ENCODE measurements at places on chromosomes 2 and 18.

GRCh38 chr2:150535176-150535575, 47.7 kb upstream of the RND3 start:
- no peak for DNase-seq

DNA sequence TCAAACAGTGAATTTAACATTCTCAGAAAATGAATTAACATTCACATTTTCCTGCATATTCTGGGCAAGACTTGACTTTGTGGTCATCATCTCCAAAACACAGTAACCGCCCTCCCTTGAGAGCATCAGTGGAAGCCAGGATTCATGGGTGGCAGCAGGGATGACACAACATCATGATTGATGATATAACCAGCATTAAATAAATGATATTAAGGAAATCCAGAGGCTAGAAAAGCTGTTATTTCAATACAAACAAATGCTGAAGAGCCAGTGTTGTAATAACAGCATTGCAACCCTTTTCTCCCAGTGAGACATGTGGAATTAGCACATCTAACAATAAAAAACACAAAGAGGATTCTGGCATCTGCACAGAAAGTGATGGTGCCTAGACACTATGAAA, 41.1 kb downstream of the CDC42EP3 start:
- DNase-seq: no peak

DNA sequence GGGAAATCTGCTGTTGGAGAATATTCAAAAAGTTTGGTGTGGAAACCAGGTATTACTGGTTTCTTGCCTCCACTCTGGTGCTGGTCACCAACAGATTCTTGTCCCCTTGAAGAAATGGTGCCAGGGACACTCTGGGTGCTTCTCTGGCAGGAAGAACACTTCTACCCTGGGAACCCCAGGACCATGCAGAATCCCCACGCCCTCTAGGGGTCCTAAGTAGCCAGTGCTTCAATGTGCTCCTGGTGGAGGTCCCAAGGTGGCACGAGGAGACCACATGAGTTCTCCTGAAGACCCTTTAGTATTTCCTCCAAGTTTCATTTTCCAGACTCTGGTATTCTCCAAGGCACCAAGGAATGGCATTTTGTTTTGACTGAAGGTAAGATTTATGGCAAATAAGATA, 380.6 kb downstream of the TSN start:
- DNase-seq: peak; percentile 17

GRCh38 chr2:239329284-239329971, 71.4 kb downstream of the HDAC4 start:
- peak; percentile 2 for DNase-seq

- no peak for DNase-seq
Observed at GRCh38 chr2:193315428-193316091, 1120.8 kb upstream of the TMEFF2 start.

GRCh38 chr18:76981396-76981968, 151.1 kb downstream of the MBP start:
- DNase-seq: no peak

DNA sequence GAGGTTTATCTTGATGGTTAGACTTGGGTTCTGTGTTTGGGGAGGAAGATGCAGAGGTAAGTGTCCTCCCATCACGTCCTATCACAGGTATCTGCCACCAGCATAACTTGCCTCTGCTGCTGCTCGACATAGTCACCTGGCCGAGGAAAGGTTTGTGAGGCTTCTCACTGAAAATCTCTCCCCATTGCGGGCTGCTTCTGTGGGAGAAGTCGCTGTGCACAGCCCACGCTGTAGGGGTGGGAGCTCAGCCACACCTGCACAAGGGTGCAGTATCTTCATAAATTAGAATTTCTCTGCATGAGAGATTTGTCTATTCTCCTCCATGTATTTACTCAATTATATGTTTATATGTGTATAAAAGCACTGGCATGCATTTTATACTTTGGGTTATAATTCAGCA, 415.7 kb upstream of the MYT1L start:
- DNase-seq: no peak

DNA sequence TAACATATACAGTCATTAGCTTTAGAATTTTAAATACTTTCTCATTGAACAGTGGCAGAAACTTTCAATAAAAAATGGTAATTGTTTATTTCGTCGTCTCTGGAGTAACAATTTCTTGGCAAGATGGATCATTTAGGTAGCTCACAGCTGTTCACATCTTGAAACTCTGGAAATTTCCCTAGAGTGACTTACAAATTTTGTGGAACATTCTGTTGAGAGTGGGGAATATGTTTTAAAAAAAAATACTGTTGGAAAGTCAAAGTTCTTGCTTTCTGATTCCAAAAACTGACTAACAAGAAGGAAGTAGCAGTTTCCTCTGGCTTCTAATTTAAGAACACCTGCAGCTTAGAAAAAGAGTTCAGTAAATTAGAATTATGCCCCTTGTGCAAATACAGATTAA, 11.2 kb upstream of the CALCRL start:
- DNase-seq: no peak

DNA sequence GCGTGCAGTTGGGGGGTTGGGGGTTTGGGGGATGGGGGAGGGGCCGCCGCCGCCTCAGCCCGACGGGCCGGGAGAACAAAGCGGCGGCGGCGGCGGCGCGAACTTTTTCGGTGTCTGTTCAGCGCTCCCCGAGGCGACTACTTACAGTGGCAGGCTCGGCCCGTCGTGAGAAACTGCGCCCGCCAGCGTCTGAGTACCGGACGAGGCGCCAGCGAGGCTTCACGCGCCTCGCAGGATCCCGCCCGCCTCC, 172 bp downstream of the PRKD3 start:
- peak; percentile 82 for DNase-seq

DNA sequence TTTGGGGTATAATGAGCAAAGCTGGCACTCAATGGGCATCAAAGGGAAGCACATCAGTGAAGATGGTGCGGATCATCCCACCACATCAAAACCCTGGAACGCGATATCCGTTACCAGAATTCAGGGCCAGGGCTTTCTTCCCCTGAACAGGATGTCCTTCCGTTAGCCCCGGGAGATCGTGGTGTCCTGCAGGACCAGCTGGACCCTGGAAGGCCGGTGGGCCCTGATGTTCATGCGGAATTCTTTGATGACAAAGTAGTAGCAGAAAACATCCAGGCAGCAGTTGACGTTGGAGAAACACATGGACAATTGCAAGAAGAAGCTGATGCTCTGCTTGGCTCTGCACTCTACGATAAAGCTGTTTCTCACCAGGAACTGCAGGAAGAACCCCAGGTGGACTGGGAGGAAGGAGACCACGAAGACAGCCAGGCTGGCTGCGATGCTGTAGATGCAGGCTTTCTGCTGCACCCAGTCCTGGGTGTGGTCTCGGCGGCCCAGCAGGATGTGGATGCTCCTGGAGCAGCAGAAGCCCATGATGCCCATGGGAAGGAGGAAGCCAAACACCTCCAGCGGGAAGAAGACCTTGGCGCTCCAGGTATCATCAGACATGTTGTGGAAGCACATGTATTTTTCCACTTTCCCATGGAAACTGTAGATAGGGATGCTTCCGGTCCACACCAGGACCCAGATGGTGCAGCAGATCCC, 15.0 kb downstream of the GPR55 start:
- no peak for DNase-seq

- DNase-seq: no peak
Observed at GRCh38 chr2:76998704-76999103, 523.5 kb downstream of the LRRTM4 start.

DNA sequence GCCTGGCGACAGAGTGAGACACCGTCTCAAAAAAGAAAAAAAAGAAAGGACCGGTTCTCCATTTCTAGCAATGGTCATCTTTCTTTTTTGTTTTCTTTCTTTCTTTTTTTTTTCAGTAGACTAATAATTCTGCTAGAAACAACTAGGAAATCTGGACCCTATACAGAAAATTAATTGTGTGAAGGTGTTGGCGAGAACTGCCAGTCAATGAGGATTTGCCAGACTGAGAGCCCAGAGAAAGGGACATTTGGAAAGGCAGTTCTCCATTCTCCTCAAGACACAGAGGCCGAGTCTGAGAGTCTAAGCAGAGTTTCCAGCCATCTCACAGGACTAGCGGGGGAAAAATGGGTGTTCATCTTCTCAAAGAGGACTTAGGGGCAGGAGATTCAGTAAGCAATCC, 123.6 kb upstream of the GPC1 start:
- DNase-seq: no peak

- DNase-seq: no peak
Observed at GRCh38 chr18:43934322-43934721, 657.0 kb upstream of the SYT4 start.

DNA sequence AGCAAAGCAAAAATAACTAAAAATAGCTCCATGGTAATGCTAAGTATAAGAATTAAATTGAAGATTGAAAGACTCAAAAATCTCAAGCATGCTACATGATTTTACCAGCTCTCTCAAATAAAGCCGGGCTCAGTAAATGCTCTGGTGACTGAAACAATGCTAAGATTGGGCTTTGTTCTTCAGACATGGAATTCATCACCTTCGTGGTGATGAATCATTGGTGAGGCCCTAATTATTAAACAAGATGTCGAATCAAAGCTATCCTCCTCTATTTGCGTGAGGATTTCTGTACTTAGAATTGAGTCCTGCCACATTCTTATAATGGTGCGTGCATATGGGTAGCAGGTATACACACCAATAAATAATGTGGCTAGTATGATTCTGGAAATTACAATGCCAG, 58.8 kb upstream of the LRRTM1 start:
- DNase-seq: no peak

GRCh38 chr2:155298001-155298400, 599.5 kb downstream of the KCNJ3 start:
- DNase-seq: no peak

DNA sequence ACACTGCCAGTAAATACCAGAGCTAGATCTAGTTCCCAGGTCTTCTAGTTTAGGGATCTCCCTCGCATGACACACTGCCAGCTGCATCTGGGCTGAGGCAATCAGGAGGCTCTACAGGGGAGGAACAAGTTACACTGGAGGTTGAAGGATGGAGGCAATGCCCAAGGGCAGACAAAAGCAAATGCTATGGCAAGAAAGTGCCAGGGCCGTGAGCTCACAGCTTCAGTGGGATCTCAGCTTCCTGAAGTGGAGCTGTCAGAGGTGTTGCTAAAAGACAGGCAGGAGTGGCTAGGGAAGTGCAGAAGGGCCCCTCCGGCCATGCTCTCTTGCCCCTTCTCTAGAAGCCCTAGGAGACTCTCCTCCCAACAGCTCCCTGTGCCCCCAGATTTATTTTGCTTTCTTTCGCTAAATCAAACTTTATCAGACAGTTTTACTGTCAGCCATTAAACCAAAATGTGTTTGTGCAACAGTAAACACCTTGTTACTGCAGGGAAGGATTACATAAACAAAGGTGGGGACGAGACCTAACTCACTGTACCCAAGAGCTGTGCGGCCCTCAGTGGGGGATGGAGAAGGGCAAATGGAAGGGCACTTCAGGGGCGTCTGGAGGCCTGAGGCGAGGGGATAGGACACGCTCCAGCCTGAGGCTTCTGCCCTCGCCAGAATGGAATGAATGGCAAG, 39.4 kb upstream of the PKDCC start:
- no peak for DNase-seq

DNA sequence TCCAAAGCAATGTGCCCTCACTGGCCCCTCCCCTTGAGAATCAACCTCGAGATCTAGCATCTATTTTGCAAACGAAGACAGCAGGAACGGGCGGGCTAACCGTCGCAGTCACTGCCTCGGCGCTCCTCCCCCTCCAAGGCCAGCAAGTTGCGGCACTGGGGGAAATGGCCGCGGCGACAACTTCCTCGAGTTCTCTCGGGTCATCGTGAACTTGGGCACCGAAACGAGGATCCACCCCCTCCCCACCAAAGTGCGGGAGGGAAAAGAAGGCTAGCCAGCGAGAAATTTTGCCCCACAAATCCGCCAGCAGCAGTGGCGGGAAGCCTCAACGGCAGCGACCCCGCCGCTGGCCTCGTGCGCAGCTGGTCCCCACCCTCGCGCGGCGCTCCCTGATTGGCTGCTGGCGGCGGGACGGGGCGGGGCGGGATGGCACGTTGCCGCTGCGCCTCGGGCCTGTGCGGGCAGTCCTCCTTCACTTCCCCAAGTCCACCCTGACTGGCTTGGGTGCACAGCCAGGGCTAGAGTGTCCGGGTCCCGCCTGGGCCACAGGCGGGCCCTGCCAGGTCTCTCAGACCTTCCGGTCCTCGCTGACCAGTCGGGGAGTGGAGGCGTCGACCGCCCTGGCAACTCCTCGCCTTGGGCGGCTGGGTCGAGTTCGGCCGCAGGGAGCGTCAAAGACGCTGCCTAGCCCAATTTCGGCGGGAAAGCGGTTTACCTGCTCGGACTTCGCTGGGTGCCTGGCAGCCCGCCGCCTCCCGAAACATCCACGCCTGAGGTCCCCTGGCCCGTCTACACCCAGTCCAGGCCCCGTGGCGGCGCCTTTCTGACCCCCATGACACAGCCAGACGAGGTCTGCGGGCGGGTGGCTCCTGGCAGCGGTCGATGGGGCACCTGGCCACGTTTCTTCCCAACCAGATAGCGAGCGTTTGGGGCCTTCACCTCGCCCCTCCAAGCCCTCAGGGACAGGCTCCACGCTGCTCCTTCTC, at the start of gene BOLL:
BOLL (minus strand) TSS at position 364 of the 986 bp plus-strand sequence. CDS start 3,469 bp downstream, outside the sequence.
- no peak for DNase-seq

DNA sequence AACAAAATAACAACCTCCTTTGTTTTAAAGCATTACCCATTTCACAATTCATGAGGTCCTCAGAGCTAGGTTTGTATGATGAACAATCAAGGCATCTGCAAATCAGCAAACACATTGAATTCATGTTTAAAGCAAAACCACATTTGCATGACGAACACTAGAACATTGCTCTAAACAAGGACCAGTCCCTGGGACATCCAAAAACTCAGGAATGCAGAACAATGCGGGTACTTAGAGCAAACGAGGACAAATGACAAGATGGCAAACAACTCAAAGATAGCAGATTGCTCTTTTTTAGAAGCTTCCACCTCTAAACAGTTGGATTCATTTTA, 45.7 kb upstream of the RALBP1 start:
- no peak for DNase-seq

DNA sequence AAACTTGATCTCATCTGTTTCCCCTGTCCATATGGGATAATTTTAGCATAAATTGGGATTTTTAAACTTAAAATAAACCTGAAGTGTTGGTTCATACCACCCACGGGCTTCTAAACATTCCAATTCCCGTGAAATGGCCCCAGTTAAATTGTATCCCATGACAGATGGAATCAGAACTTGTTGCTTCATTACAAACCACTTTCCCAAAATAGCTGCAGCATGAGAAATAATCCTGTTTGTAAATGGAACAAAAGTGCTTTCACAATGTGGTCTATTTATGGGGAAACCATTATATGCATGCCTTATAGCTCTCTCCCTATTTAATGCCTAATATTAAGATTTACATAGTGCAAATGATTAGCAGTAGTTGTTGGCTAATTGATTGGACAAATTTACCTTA, 15.9 kb downstream of the SCG2 start:
- DNase-seq: no peak

- DNase-seq: no peak
Observed at GRCh38 chr2:176392744-176393414, 123.6 kb downstream of the MTX2 start.

- DNase-seq: peak; percentile 52
Observed at GRCh38 chr2:26982102-26982742, 11.8 kb downstream of the MAPRE3 start.

- peak; percentile 29 for DNase-seq
Observed at GRCh38 chr2:72915907-72916742, 1.2 kb upstream of the EMX1 start.

Measured in CD4-positive, alpha-beta T cell (primary cell).